ENCODE measurements at places on chromosomes 6 and 20.
A peak's percentile ranks its signal among the peaks of the same experiment; 100 is the strongest.

GRCh38 chr6:166167801-166168615 lies at the start of gene TBXT:
TBXT (minus strand) TSS chr6:166167851; CDS start chr6:166167591, 260 bp downstream.
- DNase-seq, result no peak

DNA sequence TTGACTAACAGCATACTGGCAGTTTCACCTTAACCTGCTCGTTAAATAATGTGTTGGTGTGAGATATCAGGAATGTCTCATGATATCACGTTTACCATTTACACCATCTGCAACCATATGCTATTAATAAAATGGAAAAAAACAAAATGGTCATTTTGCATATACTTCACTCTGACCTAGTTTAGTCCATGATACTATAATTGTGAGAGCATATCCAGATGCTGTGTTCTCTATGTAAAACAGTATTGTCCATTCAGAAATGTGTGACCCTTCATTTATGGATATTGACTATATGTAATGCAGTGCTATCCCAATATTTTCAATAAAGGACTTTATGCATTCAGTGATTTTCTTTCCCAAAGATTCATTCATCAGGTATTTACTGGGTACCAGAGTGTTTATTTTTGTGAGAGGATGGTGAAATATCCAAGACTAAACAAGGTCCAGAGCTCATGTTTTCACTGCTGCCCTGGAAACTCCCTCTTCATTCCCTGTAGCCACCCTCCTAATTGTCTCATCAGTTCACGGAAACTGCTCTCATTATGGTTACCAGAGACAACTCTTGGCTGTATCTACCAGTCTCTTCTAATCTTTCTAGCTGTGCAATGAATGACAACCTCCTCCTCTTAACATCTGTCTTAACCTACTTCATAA lies 25.7 kb upstream of the HINT3 start:
- DNase-seq, result no peak

DNA sequence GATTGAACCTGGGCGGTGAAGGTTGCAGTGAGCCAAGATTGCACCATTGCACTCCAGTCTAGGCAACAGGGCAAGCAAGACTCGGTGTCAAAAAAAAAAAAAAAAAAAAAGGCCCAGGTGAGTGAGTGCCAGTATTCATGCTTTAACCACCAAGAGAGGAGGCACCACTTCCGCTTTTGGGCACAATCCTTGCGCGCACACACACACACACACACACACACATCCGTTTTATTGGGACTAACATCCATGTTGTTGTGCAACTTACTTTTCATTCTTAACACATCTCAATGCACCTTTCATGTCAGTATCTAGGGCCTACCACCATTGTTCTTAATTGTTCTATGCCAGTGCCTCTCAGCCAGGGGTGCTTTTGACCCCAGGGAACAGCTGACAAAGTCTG lies 263.0 kb downstream of the CDC5L start:
- DNase-seq, result no peak

DNA sequence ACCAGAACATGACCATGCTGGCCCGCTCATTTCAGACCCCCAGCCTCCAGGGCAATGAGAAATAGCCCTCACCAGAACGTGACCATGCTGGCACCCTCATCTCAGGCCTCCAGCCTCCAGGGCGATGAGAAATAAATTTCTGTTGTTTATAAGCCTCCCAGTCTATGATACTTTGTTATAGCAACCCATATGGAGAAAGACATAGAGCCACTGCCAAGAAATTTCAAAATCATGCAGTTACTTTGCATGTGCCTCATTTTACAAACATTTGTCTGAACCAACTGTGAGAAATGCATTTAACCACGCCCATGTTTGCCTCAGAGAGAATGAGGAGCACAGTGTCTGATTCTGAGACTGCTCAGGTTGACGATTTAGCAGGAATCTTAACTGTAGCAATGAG lies 15.5 kb downstream of the CYP39A1 start:
- no peak for DNase-seq

- no peak for DNase-seq
Measured at GRCh38 chr6:56840467-56841380, 114.2 kb upstream of the BEND6 start.

DNA sequence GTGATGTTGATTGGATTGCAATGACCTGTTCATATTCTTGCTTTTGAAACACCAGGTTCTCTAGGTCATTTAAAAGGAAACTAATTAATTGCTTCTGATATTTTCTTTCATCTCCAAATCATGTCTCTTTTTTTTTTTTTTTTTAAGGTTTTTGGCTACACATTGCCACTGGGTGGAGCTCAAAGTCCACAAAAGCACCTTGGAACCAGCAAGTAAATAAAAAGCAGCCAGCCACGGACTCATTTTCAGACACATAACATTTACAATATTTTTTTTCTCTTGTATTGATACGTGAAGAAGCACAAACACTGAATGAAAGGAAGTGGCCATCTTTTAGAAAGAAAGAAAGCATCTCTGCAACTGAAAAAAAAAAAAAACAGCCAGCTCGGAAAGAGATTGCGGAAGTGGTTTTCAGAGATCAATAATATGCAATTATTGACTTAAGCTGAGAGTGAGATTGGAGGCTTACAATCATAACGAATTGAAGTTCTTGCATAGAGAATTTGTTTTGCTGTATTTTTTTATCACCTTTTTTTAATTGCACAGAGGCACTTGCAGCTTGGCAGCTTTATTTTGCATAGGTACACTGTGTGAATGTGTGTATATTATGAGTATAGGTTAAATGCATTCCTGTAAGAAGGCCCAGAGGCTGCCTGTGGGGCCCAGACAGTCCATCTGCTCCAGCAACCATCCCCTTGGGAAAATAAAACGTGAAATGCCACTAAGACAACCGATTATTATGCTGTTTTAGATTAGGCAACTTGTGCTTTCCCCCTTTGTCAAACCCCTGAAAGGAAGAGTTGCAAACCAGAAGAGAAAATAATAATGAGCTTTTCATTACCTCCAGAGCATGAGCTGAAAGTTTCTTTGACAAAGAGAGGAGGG lies 28.2 kb downstream of the CGA start:
- DNase-seq, result peak; percentile 79

DNA sequence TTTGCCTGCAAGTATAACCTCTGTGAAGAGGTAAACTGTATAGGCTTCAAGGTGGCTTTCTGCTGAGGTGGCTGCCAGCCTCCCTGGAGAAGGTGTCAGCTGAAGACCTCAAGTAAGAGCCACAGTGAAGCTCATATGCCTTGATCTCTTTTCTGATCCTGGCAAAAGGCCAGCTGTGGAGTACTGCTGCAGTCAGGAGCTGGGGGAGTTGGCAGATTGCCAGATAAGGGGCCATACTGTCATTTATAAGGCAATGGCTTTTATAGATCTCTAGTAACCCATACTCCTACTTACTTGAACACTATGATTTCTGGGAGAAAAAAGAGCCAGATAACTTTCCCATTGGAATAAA lies 8.8 kb upstream of the CEP85L start:
- DNase-seq, result peak; percentile 84

DNA sequence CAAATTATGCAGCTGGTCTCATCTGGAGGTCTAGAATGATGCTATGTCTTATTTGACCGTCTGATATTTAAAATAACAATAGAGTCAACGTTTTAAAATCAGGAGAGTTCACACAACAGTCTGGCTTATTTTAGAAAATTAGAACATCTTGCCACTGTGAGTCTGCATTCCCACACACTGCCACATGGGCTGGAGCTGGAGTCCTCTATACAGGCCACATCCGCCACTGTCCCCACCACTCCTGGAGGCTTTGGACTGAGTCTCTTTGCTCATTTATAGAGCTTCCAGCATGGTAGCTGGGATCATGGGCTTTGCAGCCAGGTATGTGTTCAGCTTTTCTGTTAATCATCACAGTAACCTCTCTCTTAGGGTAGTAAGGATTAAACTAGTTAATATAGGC lies 68.8 kb upstream of the ZNFX1 start:
- no peak for DNase-seq
